SJSA1 (cell line): ENCODE measurements at places on chromosomes 6 and 20.

DNA sequence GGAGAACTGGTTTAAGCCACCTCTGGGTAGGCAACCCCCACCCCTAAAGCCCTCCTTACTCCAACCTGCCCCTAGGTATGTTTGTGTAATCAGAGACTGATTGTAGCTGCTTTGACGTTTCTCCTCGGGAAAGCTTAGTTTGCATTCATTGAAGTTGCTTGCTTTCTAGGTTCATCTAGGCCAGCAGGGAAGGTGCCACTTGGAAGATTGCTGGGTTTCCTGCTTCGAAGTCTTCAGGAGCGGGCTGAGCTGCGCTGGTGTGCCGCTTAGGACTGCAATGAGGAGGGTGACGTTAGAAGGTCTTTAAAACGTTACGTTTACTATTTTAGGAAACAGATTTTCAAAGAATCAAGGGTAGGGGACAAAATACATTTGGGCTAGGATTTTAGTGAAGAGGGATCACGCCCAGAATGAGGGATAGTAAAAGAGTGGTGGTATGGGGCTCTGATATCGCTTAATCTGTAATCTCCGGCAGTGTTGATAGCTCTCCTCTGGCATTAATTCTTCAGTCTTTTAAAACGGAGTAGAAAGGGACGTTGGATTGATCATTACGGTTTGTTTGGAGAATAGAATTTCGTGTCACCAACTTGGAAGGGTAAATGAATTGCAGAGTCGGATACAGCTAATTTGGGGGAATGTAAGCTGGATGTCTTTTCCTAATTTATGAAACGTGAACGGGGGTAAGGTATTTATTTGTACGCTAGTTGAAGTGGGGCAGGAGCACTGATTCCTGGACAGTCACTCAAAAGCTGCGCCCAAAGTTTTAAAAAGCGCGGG is 92.6 kb upstream of the PRDM1 start:
- DNase-seq, result no peak

DNA sequence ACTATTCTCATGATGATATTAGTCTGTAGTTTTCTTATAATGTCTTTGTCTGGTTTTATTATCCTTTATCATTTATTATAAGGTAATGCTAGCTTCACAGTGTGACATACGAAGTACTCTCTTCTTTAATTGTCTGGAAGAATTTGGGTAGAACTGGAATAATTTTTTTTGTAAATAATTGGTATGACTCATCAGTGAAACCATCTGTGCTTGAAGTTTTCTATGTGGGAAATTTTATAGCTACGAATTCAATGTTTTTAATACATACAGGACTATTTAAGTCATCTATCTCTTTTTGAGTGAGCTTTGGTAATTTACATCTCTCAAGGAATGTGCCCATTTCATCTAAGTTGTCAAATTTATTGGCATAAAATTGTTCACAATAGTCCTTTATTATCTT is 86.3 kb downstream of the SOD2 start:
- DNase-seq, result no peak

GRCh38 chr20:24403406-24403805 is 66.0 kb upstream of the SYNDIG1 start:
- no peak for DNase-seq

DNA sequence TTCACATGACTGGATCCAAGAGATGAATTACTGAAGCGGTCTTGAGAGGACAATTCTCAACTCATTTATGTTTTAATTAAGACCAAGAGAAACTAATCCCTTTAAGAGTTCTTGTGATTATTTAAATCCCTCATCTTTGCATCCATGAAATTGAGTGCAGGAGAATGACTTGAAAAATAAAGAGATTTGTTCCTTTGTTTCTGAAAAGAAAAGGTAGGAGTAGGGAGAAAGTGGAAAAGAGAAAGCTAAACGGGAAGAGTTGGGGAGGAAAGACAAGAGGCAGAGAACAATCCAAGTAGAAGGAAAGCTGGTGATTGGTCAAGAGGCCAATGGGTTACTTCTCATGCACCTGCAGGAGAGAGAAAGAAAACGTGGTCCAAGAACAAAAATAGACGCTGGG is 75.2 kb upstream of the SOX4 start:
- DNase-seq, result no peak

GRCh38 chr6:117739869-117740268 is 64.6 kb downstream of the NUS1 start:
- DNase-seq, result no peak

- DNase-seq, result no peak
Observed at GRCh38 chr6:20688710-20689500, 154.6 kb downstream of the CDKAL1 start.

GRCh38 chr6:142301651-142302391 is at the start of gene ADGRG6:
Gene ADGRG6, plus strand, starts transcription at chr6:142302007. Its CDS starts 323 bp downstream, at chr6:142302330.
- DNase-seq, result peak; percentile 51

- peak; percentile 77 for DNase-seq
Observed at GRCh38 chr6:26550250-26550993, 12.3 kb downstream of the HMGN4 start.

DNA sequence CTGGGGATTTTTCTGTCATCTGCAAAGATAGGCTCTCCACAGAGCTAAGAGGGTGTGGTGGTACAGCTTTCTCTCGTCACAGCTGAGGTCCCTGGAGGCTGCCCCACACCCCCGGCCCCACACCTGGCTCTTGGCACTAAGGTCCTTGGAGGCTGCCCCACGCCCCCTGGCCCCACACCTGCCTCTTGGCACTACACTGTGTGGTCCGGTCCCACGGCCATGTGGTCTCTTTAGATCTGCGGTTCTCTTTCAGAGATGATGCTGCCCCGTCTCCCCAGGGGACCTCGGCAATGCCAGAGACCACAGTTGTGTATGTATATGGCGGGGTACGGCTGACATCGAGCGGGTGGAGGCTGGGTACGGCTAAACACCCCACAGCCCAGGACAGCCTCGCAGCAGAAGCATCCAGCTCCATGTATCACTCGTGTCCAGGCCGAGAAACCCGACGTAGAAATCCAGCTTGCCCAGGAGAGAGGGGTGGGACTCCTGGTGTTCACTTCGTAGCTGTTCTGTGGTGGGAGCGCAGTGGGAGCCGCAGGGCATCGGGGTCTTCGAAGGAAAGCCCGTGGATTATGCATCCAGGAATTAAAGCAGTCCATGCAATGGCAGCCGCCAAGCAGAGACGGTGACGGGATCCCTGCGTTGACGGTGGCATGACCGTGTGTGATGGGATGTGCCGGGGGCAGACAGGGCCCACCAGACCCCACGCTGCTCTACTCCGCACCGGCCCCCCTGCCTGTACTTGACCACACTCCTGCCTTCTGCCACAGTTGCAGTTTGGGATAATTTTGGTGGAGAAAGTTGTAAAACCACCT is 292.1 kb downstream of the CDH4 start:
- no peak for DNase-seq

GRCh38 chr20:51118216-51118615 is 95.3 kb upstream of the KCNG1 start:
- no peak for DNase-seq

GRCh38 chr6:137815692-137816091 is 51.4 kb upstream of the TNFAIP3 start:
- DNase-seq, result no peak

- no peak for DNase-seq
Observed at GRCh38 chr20:36883977-36884535, 8.1 kb downstream of the TLDC2 start.

DNA sequence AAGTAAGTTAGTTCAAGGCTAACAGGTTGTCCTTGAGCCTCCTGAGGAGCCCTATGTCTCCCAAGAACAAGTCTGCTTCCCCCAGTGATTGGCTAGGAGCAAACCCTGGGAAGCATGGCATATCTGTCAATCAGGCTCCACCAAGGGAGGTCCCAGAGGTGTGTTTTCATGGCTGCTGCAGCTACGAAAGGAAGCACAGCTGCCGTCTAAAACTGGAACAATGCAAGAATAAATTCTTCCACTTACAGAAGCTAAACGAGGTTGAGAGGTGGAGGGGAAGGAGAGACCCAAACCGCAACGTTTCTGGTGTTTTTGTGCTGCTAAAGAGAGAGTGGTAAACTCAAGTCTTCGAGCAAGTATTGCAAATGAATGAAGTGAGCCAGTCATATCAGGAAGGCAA is 4.9 kb upstream of the PTGIS start:
- DNase-seq, result no peak

GRCh38 chr6:84362193-84362821 is 134.9 kb upstream of the CEP162 start:
- DNase-seq, result no peak

DNA sequence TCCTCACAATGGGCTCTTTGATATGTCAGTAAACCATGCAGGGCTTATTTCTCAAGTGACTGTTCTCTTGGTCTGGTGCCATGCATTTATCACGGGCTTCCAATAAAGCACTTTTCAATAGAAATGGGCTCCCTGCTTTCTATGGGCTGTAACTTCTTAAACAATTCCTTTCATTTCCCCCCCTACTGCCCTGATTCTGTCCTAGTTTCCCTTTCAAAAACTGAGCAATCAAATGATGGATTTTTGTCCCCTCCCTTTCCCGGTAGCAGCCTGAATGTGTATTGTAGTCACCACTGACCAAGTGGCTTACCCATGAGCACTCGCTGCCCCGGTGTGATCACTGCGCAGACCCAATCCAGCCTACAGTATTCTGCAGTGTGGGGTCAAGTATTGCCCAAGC is 13.9 kb downstream of the RPS10 start:
- DNase-seq, result no peak

DNA sequence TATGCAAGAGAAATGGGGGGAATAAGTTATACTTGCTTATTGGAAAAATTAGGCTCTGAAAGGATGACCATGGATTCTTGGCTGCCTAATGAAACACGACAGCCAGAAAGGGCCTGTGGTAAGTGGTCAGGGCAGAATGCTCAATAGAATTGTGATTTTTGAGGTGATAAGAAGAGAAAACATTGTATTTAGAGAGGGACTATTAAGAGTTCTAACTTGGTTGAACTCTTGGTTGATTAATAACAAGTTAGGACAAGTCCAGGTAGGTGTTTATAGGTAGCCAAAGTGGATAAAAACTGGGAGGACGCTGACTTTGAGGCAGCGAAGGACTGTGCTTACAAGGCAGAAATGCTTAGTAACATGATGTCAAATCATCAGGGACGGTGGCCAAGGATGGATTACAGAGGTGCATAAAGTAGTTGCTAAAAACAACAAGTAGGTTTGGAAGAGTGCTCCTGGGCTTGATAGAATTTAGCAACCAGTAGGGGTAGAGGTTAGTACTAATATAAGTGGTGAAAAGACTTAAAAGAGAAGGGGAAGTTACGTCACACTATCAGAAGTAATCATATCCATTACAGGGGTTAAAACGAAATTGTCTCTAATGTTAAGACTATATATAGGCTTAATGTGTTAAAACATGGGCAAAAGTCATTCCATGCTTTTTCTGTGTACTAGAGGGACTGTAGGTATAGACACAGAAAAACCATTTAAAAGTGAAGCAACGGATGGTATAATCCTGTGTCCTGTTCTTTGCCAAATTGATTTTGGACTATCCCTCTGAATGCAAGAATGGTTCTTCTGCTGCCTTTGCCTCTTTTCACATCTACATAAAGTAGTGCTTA is 98.6 kb downstream of the EYA4 start:
- no peak for DNase-seq

- DNase-seq, result no peak
Observed at GRCh38 chr20:49724408-49725223, 10.9 kb upstream of the B4GALT5 start.

GRCh38 chr20:57769756-57770155 is 59.9 kb upstream of the PMEPA1 start:
- no peak for DNase-seq

DNA sequence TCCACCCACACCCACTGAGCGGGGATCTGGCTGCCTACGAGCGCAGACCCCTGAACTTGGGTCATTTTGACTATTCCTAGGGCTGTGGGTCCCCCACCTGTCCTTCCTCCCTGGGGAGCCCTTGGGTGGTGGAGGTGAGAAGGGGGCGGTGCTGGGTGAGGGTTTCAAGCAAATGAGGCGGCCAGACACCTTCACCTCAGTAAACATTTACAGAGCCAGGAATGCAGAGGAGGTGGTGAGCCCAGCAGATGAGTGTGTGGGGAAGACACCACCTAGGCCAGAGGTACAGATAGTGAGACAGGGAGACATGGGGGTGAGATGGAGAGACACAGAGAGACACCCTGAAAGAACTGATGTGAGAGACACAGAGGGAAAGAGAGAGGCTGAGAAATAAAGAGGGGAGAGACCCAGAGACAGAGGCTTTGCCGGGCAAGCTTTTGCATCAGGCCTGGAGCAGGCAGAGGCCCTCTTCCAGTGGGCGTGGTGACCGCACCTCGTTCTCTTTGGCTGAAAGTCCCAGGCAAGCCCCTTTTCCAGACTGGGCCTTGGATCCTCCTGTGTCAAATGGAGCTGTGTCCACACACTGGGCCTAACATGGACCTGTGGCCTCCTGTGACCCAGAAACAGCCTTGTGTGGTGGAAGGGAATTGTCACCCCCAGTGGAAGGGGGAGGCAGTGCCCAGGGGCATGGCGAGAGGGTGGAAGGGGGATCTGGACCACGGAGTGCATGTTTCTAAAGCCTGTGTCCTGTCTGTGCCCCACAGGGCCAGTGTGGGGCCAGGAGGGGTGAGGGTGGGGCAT is 29.7 kb downstream of the CEBPB start:
- DNase-seq, result no peak

GRCh38 chr20:51470499-51470820 is 72.1 kb downstream of the NFATC2 start:
- no peak for DNase-seq

- peak; percentile 14 for DNase-seq
Observed at GRCh38 chr6:2940851-2941250, 30.5 kb downstream of the SERPINB6 start.

DNA sequence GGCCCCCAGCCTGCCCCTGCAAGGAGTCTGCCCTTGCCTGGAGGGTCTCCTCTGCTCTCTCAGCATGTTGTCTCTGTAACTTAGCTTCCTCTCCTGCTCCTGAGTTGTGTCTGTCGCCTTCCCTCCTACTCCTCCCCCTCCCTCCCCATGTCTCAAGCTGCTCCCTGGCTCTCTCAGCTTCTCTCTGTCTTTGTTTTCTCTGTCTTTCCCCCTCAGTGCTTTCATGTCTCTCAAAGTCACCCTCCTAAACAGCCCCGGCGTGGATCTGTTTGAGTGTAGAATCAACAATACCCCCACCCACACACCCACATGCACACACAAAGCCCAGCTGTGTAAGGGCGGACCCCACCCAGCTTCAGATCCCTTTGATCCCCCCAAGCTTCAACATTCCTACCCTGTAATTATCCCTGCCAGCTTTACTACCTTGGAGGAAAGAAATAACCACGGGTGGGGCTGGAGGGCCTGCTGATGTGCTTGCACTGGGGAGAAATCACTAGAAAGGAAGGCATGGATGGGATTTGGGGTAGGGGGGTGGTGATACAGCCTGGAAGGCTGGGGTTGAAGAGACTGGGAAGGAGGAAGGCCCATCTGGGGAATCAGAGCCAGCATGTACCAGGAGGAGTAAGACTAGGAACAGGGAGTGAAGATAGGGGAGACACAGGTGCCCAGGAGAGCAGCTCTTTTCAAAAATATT is 1.0 kb upstream of the LY6G6D start:
- DNase-seq, result no peak

- no peak for DNase-seq
Observed at GRCh38 chr6:33717934-33718455, 6.5 kb upstream of the UQCC2 start.

- no peak for DNase-seq
Observed at GRCh38 chr6:42212442-42212841, 5.2 kb downstream of the MRPS10 start.
